ENCODE measurements at places on chromosomes 5 and 9. TPM values are rescaled to one million over a fixed set of nuclear protein-coding genes. Genes with fewer than 3 reads are reported as not detected.

DNA sequence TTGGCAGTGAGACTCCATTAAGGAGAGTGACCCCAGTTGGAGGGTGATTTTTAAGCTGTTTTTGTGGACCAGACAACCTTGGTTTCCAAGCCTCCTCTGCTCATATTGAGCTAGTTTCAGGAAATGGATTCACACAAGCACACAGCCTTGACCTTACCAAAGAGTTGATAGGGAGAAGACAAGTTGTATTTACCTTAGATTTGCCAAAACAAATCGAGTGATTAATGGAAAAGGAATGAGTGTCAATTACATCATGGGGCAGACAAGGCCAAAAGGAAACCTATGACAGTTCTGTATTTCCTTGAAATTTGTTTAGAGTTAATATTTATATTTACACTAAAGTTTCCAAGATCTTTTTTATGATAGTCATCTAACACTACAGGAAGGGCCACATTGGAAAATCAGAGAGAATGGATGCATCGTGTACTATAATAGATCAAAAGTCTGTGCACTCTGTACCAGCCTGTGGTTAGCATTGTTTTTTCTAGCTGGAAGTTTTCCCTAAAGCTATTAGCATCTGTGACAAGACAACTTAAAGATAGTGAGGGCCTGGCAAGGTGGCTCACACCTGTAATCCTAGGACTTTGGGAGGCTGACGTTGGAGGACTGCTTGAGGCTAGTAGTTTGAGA lies 86.0 kb upstream of the FER start:
- DNase-seq, result no peak

The TMC1 gene
- total RNA-seq, result 0.67 TPM

The PCDHB7 gene
- 2.4 TPM for total RNA-seq

DNA sequence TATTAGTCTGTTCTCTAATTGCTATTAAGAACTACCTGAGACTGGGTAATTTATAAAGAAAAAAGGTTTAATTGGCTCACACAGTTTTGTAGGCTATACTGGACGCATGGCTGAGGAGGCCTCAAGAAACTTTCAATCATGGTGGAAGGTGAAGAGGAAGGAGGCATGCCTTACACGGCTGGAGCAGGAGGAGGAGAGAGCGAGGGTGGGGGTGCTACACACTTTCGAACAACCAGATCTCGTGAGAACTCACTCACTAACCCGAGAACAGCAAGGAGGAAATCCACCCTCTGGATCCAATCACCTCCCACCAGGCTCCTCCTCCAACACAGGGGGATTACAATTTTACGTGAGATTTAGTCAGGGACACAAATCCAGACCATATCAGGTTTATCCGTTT lies 90.0 kb downstream of the RMI1 start:
- DNase-seq, result no peak
